ENCODE measurements at places on chromosomes 16 and 17.
A peak's percentile ranks its signal among the peaks of the same experiment; 100 is the strongest.

GRCh38 chr17:39755554-39756379 lies 18.0 kb downstream of the GRB7 start:
- DNase-seq, result no peak

DNA sequence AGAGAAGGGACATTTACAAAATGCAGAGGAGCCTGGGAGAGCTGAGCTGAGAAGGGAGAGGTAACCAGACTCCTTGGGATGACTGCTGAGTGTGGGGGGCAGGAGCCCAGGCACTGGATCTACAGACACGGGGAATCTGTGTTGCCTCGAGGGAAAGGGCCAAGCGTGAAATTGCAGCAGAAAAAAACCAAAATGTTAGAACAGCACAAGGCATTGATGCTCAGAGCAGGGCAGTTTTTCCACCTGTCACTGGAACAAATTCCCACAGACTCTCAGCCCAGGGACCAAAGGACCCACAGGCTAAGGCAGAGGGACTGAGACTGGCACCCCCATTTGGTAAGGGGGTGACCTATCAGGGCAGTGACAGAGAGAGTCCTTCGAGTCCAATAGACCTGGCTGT lies 2.0 kb downstream of the PITPNM3 start:
- DNase-seq, result no peak

DNA sequence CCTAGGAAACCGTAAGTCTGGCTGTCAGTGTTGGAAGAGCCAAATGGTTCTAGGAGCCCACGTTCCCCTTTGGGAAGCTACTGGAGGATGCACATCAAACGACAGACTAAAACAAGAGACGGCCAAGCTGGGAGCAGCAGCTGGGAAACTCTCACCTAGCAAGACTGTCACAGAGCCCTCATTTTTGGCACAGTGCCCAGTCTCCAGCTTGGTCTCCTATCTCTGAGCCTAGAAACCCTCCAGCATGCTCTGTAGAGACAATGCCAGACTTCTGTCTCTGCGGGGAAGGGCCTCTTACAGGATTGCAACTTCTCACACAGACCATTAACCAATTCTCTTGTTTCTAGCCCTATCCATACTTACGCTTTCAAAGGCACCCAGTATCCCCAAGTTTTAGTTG lies 23.5 kb downstream of the GTF3C1 start:
- DNase-seq, result peak; percentile 27

DNA sequence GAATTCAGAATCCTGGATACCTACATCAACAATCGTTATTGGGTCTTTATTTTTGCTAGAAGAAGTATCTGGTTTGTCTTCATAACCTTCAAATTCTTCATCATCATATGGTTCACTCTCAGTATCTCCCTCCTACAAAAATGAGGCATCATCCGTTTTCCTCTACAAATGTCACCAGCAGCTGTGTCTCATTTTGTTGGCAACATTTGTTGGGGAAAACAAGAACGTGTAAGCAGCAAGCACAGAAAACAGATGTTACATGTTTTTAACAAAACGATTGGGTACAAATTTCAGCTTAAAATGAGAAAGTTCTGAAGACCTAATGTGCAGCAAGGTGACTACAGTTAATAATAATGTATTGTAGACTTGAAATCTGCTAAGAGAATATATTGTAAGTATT lies 8.7 kb downstream of the CCDC47 start:
- DNase-seq, result no peak

DNA sequence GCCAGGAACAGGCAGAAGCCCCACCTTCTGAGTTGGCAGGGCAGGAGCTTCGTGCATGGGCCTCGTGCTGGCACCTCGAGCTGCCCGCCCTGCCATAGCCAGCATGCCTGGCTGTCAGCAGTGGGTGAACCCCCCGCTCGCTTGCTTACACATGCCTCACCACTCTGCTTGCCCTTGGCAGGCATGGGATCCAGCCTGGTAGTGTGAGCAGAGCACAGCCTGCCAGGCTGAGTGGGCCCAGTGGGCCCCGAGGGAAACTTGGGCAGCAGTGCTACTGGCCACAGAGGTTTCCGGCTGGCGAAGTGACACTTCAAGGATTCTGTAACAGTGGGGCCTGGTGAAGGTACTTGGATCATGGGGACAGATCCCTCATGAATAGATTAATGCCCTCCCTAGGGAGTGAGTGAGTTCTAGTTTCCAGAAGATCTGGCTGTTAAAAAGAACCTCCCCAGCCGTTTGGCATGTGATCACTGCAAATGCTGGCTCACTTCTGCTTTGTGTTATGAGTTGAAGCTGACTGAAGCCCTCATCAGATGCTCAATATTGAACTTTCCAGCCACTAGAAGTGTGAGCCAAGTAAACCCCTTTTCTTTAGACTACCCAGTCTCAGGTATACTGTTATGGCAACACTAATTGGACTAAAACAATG lies 114.7 kb downstream of the BCAS3 start:
- DNase-seq, result peak; percentile 50

DNA sequence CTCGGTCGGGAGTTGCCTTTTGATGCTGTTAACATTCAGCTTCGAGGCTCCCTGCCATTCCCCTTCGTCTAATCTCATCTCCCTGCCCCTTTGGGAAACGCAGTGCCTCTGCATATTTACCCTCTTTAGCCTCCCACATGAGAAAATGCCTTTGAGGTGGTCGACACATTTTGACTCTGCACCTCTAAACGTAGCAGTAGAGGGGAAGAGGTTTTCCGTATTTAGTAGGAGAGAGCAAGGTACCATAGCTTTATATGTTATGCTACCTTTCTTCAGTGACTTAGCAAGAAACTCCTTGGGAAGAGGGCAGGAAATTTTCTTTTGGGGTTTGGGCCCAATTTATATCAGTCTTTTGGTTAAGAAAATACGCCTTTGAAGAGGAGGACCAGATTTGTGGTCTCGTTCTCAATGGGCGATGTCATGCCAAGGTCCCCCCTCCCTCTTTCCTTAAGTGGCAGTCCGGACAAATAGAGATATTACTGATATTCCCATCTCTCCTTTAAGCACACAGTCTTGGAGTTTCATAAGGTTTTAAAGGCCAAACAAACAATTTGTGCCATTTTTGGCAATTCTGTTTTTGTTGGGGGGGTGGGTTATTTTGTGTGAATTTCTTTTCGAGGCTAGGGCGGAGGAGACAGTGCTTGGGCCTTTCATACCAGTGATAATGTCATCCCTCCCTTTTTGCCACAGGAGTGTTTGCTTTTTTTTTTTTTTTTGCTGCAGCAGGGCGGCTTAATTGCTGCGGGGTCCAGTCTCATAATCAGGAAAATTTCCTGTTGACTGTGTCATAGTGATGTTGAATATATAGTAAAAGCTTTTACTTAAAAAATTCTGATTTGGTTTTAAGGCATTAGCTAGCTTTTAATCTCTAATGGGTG lies 1.5 kb downstream of the PAFAH1B1 start:
- DNase-seq, result peak; percentile 13

GRCh38 chr16:12184419-12184917 lies 207.9 kb downstream of the SNX29 start:
- DNase-seq, result no peak

DNA sequence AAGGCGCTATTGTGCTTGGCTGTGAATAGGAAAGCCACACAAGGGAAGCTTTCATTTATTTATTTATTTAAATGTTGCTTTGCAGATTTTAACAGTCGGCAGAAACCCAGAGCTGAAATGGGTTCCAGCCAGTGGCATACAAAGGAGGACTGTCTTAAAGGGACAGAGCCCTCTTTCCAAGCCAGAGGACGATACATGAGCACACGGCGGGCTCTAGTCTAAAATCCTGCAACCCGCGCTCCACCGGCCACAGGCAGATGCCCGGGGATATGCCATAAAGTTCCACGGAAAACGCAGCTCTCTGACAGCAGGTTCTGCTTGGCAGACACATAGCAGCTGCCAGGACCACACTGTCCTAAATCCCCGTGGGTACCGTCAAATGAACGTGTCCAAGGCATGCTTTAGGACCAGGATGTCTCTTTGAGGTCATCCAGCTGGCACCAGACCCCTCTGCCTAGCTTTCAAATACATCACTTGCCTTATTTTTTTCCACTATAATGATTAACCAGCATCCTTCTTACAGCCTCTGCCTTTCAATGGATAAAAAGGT lies 64.6 kb downstream of the CYTH1 start:
- DNase-seq, result peak; percentile 54

DNA sequence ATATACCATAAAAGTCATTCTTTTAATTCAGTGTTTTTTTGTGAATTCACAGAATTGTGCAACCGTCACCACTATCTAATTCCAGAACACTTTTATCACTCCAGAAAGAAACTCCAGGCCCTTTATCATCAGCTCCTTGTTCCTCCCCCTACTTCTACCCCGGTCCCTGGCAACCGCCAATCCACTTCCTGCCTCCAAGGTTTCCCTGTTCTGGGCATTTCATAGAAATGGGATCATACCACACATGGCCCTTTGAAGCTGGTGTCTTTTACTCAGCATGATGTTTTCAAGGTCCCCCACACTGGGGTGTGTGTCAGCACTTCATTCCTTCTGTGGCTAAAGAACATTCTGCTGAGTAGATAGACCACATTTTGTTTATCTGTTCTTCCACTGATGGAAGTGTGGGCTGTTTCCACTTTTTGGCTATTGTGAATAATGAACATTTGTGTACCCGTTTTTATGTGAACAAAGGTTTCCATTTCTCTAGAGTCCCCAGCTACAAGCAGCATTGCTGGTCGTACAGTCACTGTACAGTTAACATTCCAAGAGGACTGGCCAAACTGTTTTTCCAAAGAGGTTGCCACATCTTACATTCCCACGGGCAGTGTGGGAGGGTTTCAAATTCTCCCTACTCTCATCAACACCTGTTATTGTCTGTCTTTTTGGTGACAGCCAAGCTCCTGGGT lies 75.8 kb upstream of the ZNF469 start:
- no peak for DNase-seq

GRCh38 chr17:30958187-30958586 lies 12.7 kb upstream of the RNF135 start:
- no peak for DNase-seq

GRCh38 chr17:44065668-44066203 lies 735 bp downstream of the LSM12 start:
- no peak for DNase-seq

DNA sequence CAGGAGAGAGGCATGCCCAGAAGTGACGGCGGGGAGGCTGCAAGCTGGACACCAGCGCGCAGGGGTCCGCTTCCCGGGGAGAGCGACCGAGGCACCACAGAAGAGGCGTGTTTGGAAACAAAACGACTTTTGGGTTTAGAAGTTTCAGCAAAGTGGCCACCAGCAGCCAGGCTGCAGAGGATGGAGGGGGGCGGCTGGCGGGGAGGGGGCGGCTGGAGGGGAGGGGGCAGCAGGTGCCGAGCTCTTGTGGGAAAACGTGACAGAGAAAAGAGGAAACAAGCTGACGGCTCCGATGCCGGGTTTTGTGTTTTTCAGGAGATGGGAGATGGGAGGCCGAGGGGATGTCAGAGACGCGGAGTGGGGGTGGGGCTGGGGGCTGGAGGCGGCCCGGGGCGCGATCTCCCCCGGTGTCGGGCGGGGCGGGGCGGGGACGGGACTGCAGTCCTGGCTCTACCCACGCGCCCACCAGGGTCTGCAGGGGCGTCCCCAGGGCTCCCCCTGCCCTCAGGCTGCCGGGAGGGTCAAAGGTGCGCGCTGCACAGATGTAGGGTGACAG lies 32.1 kb upstream of the RPH3AL start:
- DNase-seq, result no peak

- DNase-seq, result no peak
Measured at GRCh38 chr16:81578076-81578475, 133.5 kb downstream of the CMIP start.

- DNase-seq, result peak; percentile 62
Measured at GRCh38 chr17:35486920-35487732, 38.6 kb upstream of the SLFN13 start.

DNA sequence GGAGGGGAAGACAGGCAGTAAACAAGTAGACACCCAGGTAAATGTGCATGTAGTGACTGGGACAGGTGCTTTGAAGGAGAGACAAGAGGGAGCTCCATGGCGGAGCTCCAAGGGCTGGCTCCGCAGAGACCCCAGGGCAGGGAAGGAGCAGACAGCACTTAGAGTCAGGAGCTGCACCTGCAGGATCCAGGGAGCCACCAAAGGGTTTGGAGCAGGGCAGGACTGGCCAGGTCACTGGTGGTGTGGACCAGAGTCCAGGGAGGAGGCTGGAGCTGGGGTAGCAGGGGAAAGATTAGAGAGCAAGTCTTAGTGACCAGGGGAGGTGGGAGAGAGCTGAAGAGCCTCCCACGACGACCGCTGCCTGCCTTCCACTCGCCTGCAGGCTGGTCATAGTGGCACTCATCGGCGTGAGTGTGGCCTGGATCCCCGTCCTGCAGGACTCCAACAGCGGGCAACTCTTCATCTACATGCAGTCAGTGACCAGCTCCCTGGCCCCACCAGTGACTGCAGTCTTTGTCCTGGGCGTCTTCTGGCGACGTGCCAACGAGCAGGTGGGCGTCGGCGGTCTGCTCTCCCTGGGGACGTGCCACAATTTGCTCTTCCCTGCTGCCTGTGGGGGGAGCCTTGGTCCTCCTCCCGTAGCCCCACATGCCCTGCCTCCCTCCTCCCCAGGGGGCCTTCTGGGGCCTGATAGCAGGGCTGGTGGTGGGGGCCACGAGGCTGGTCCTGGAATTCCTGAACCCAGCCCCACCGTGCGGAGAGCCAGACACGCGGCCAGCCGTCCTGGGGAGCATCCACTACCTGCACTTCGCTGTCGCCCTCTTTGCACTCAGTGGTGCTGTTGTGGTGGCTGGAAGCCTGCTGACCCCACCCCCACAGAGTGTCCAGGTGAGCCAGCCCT lies 14.7 kb upstream of the FAM83G start:
- DNase-seq, result peak; percentile 22

DNA sequence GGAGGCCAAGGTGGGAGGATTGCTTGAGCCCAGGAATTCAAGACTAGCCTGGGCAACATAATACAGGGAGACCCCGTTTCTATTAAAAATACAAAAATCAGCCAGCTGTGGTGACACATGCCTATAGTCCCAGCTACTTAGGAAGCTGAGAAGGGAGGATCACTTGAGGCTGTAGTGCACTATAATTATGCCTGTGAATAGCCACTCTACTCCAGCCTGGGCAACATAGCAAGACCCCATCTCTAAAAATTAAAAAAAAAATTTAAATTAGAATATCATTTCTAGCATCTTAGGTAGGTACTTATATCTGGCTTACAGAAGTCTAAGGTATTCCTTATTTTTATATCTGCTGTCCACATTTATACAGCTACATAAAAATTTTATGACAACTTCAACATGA lies 7.5 kb upstream of the SMG8 start:
- DNase-seq, result no peak

DNA sequence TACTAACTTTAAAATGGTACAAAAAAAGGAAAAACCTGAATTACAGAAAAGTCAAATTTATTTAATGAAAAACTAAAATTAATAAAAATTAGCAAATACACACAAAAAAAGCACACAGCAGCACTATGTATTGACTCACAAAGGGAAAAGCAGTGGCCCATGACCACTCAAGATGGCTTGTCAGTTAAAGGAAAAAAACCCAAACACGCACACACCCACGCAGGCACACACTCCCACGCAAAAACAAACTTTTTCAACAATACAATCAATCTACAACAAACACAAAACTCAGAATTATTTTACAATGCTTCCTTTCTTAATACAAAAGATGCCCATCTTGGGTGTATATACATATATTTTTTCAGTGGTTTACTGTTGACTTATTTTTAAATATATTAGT lies 24.2 kb downstream of the SIAH1 start:
- DNase-seq, result no peak

- no peak for DNase-seq
Measured at GRCh38 chr16:50523710-50524109, 24.5 kb upstream of the NKD1 start.

Data from A673 (cell line).